Lower lobe of right lung (tissue), 2 donors: ENCODE measurements at places on chromosomes 6 and 20. TPM values are rescaled to one million over a fixed set of nuclear protein-coding genes. Genes with fewer than 3 reads are reported as not detected.

DNA sequence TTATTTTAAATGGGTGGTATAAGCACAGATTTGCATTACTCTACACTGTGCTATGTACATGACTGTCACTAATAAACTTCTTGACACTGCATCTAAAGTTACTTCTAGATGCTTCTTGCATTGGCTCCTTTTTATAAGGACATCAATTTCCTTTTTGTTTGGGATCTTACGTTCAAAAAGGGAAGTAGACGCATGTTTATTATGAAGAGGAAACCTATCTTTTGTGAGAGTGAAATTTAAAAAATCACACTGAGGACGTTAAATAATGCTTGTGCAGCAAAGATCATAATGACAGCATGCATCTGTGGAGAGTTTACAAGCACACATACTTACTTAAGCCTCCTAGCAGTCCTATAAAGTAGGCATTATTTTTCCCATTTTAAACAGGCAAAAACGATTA, 479.5 kb downstream of the CD83 start:
- DNase-seq: no peak
- H3K27me3 ChIP-seq: no peaks in the 10 kb centered on the region
- no peak overlapping the region for H3K4me3 ChIP-seq
- H3K27ac ChIP-seq: no peak overlapping the region
- H3K36me3 ChIP-seq: no peaks in the 10 kb centered on the region

DNA sequence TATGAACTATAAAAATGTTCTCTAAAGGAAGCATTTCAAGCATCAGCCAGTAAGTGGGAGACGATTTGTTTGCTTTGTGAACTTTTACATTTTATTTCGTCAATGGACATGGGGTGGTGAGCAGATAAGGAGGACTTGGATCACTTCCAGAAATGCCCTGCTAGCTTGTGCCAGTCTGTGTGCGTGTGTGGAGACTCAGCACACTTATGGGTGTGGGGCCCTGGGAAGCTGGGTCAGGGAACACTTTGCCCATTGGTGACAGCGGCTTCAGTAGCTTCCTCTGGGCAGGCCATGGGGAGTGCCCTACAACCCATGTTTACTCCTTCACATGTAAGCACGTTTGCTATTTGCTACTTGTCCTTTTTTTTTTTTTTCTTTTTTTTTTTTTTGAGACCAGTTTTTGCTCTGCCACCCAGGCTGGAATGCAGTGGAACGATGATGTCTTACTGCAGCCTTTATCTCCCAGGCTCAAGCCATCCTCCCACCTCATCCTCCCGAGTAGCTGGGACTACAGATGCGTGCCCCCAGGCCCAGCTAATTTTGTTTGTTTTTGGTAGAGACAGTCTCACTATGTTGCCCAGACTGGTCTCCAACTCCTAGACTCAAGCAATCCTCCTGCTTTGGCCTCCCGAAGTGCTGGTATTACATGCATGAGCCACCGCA, 24.2 kb downstream of the PRDM1 start:
- no peaks in the 10 kb centered on the region for H3K4me1 ChIP-seq
- no peak overlapping the region for H3K27ac ChIP-seq
- H3K4me3 ChIP-seq: no peak overlapping the region
- peaks cover 21% of the 10 kb centered on the region for H3K36me3 ChIP-seq

Gene SYCP2L
- total RNA-seq: 1.0 TPM

DNA sequence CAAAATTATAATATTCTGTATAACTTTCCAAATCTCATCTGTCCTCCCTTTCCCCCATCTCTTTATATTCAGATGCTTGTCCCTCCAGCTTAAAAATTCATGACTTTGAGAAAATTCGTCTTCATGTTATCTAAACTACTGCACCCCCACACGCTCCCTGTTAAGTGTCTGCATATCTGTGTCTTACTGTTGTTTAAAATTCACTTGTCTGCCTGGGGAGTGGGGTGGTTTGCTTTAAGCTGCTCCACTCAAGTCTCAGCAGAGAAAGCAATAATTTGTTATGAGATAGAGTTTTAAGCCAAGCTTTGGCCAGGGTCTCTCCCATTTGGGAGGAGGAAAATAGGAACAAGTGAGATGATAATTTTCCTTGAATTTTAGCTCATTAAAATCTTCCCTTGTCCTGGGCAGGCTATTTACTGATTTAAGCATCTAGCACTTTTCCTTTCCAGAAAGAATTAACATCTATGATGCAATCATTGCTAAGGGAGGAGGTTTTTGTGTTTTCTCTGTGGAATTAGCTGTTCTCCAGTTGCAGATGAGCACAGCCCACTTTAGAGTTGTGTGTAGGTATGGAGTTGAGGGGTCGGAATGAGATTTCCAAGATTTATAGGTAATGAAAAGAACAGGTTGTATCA, 36.8 kb downstream of the MTHFD1L start:
- H3K27me3 ChIP-seq: no peaks in the 10 kb centered on the region
- no peaks in the 10 kb centered on the region for H3K4me1 ChIP-seq
- H3K36me3 ChIP-seq: no peaks in the 10 kb centered on the region
- no peak for DNase-seq

Gene PCMT1
- total RNA-seq: 63.7 TPM

DNA sequence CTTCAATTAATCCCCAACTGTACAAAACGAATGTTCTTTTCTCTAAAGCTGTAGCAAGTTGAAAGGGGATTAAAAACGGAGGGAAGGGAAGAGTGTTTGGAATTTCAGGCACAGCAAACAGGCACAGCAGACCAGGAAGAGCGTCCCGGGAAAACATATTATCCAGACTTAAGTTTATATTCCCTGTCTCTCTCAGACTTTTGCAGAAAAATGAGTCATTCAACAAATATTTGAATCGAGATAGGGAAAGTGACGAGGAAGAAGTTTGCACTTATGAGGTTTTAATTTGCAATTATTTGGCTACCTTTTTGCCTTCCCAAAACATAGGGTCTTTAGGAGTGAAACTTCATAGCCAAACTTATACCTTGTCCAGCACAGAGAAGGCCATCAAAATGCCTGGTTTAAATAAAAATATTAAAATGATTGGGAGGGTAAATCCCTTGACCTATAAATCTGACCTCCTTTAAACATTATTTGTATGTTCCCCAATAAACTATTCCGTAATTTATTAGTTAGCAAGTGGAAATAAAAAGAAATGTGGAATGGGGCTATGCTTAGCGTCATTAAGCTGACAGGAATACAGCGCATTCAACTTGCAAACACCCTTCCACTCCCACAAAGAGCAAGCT, 16.0 kb downstream of the HFE start:
- H3K4me3 ChIP-seq: peak overlapping the region; percentile 49
- H3K4me1 ChIP-seq: peaks cover 7% of the 10 kb centered on the region
- H3K27ac ChIP-seq: peak overlapping the region; percentile 80
